SIG-M5 (cell line): ENCODE measurements at places on chromosomes 11 and 22.

- DNase-seq: no peak
Measured at GRCh38 chr11:45647786-45648185, 17.6 kb downstream of the CHST1 start.

- no peak for DNase-seq
Measured at GRCh38 chr11:71551711-71552110, 3.5 kb downstream of the KRTAP5-9 start.

- DNase-seq: no peak
Measured at GRCh38 chr22:27776650-27776958, 25.0 kb downstream of the MN1 start.

DNA sequence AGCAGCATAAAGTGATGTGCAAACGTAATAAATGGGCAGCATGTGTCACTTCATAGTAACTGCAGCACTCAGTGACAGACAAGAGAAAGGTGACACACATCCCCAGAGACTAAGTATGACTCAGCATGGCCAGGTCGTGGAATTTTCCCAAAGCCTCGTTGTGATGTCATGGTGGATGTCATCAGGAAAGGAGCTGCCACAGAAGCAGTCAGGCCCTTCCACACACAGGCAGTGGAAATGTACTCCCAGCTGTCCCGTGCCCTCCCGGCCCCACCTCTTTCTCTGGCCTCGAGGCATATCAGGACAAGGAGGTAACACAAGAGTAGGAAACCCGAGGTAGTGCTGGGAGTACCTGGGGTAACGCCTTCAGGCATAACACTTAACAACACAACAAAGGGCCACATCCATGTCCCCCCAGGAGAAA is 8.1 kb downstream of the PC start:
- DNase-seq: no peak

DNA sequence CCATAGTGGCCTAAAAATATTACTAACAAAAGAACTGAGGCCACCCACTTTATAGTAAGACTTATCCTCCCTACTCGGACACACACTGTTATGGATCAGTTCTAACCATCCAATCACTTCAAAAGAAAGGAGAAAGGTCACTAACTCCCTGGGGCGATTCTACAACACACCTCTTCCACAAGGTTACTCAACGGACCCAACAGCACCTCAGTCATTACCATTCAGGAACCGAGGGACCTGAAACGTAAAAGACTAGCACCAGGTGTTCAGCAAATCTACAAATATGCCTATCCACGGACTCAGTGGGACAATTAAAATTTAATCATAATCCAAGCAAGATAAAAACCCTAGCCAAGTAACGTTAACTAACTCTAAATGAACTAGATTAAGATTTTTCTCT is 1.6 kb downstream of the HNRNPUL2 start:
- no peak for DNase-seq

DNA sequence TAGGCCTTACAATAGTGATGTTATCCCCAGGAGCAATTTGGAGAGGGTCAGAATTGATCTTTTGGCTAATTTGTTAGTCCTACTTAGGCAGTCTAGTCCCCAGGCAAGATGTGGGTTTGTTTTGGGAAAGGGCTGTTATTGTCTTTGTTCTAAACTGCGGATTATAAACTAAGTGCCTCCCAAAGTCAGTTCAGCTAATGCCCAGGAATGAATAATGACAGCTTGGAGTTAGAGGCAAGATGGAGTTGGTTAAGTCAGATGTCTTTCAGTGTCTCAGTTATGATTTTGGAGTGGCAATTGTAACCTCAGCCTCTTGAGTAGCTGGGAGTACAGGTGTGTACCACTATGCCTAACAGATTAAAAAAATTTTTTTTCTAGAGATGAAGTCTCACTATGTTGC is 7.3 kb upstream of the CLNS1A start:
- DNase-seq: no peak

DNA sequence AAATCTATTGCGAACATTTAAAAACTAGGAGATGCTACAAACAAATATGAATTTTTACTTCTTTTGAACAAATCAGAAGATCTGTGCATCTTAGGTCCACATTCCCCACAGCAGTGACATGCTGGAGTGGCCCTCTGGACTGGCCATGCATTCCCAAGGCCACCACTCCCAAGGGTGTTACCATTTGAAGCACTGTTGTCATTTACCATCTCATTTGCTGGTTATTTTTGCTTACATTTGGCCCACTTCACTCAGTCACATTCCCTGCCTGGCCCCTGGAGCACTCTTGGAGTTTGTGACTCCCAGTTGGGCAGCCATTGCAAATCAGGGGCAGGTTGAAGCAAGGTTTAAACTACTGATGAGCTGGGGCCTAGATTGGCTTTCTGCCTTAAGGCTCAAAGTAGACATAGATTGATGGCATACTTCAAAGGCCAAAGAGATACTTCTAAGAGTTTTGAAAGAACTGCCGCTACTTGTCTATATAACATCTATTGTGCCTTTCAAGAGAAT is 8.5 kb upstream of the ZNRF3 start:
- no peak for DNase-seq

DNA sequence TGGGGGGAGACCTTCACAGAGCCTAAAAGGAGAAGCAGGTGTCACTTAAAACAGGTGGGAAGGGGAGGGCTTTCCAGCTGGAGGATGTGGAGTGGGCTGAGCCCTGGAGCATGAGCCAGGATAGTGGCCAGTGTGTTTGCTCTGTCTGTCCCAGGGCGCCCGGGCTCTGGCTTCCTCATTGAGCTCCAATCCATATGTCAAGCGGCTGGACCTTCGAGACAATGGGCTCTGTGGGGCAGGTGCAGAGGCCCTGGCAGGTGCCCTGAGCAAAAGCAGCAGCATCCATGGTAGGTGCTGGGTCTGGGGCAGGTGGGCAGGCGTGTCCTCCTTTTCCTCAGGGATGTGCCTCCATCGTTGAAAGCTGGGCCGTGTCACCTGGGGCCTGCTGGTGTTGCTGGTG is 2.0 kb downstream of the LRRC74B start:
- DNase-seq: no peak

DNA sequence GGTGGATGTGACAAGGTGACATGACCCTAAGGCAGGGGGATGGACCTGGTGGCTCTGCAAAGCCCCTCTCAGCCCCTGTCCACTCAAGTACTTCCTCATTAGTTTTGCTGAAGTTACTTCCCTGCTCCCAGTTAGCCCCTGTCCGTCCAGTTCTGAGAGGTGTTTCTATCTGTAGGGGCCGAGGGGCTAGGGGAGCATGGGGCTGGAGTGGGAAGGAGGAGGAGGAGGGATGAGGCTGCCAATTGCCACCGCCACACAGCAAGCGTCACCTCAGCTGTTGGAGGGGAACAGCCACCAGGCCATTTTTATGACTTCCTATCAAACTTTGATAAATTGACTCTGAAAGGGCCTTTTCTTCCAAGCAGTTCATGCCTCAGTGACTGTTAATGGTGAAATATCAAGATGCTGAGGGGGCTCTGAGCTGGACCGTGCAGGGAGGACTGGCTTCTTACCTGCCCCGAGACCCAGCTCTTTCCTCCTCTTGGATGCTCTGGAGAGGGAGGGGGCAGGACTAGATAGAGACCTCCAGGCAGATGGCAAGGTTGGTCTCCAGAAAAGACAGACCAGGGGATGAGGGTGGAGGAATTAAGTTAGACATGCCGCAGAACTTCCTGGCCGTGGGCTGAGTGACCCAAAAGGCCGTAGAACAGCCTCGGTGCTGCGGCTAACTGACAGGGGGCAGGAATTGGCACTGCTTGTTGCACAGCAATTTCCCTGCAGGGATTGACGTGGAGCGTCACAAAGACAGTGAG is 137.0 kb downstream of the ST3GAL4 start:
- DNase-seq: no peak

GRCh38 chr11:134955281-134955680 is 543.2 kb upstream of the B3GAT1 start:
- no peak for DNase-seq

- DNase-seq: no peak
Measured at GRCh38 chr11:9577556-9577955, 4.1 kb downstream of the WEE1 start.

- no peak for DNase-seq
Measured at GRCh38 chr22:45612451-45612901, 59.2 kb upstream of the ATXN10 start.

DNA sequence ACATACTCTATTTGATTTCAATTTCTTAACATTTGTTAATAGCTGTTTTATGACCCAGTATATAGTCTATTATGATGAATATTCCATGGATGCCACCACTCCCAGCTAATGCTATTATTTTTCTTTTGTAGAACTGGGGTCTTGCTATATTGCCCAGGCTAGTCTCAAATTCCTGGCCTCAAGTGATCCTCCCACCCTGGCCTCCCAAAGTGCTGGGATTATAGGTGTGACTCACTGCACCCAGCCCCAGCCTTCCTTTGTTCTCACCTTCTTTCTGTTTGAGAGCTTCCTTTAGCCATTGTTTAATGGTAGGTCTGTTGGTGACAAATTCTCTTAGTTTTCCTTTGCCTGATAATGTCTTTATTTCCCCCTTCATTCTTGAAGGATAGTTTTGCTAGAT is 52.9 kb upstream of the AMOTL1 start:
- DNase-seq: no peak
